ENCODE measurements at places on chromosomes 5 and 9. TPM values are rescaled to one million over a fixed set of nuclear protein-coding genes. Genes with fewer than 3 reads are reported as not detected.

The SPINK5 gene
- not detected for total RNA-seq

The ESM1 gene
- 1.8 TPM for total RNA-seq

The ANKDD1B gene
- 0.51 TPM for total RNA-seq

The TMEM245 gene
- 48.2 TPM for total RNA-seq

The KIF27 gene
- 4.8 TPM for total RNA-seq

The DOCK2 gene
- total RNA-seq = 3.6 TPM

The SPRY4 gene
- 4.5 TPM for total RNA-seq

- DNase-seq = no peak
These were observed 135.0 kb upstream of the SMIM23 start for GRCh38 chr5:171650597-171650996.

DNA sequence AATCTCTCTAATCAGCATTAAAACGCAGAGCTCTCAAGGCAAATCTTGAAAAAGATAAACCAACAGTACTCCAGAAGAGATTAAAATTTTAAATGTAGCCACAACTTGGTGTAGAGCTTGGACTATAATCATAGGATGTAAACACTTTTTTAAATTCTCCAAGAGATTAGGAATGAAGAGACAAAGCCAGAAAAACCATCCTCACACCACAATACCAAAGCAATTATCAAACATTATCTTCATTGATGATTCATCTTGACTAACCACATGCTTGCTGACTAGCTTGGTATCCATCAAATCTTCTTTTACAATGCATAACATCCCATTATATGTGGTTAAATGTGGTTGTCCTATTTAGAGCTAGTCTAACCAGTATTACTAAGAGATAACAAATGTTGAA lies 815.1 kb downstream of the TLE1 start:
- DNase-seq = peak; percentile 94

DNA sequence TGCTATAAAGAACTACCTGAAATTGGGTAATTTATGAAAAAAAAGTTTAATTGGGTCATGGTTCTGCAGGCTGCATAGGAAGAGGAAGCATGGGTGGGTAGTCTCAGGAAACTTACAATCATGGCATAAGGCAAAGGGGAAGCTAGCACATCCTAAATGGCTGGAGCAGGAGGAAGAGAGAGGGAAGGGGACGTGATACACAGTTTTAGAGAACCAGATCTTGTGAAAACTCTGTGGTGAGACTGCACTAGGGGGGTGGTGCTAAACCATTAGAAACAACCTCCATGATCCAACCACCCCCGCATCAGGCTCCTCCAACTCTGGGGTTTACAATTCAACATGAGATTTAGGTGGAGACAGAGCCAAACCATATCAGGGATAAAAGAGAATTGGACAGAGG lies 624.2 kb downstream of the PRR16 start:
- DNase-seq = no peak

DNA sequence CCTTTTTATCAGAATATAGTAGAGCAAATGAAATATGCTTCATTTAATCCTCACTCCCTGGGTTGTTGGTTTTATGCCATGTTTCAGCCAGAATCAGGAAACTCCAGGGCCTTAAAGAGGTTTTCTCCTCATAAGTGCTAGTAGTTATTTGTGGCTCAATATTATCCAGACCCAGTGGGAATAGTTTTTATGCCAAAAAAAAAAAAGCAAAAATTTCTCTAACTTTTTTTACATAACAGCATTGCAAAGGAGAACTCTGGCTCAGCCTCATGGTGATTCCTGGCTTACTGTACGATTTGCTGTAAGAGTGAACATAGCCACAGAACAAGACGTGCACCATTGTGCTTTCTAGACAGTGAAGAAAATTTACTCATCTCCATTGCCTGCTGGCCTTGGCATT lies 232.5 kb downstream of the PJA2 start:
- no peak for DNase-seq

- DNase-seq = peak; percentile 62
These were observed 72.5 kb upstream of the SLC1A1 start for GRCh38 chr9:4417578-4418325.

- no peak for DNase-seq
These were observed 585.2 kb downstream of the EFNA5 start for GRCh38 chr5:107085572-107085971.

DNA sequence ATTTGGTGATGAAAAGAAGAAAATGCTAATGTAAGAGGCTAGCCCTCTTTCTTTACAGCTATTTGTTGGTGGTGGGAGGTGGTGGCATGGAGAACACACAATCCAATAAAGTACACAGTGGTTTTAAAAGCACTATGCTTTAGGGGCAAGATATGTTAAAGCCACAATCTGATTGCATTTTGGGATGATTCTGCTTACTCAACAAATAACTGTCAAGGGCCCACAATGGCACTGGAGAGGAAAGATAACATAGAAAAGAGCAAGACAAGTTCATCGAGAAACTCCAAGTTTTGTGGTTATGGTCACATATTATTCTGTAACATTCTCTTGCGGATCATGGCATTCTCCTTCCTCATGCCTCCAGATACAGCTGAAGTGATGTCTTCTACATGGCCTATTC lies 38.8 kb downstream of the OTP start:
- no peak for DNase-seq

DNA sequence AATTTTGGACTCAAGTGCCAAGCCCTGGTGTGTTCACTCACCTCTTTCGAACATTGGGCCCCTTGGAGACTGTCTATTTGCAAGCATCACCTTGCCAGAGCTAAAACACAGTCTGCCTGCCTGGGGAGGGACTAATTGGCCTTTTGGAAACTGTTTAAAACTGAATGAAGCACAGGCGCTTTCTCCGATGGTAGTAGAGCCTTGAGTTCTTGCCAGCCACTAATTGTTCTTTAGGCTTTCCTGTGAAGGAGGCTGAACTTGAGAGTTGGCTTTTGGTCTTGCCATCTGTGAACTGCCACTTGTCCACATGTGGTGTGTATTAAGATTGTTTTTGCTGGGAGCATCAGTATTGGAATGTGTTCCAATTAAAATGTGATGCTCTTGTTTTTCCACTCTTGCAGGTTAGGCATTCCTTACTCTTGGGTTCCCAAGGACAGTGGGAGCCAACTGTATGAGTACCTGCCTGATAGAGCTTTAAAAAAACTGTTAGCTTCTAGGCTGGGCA lies 26.0 kb downstream of the GARNL3 start:
- DNase-seq = no peak

DNA sequence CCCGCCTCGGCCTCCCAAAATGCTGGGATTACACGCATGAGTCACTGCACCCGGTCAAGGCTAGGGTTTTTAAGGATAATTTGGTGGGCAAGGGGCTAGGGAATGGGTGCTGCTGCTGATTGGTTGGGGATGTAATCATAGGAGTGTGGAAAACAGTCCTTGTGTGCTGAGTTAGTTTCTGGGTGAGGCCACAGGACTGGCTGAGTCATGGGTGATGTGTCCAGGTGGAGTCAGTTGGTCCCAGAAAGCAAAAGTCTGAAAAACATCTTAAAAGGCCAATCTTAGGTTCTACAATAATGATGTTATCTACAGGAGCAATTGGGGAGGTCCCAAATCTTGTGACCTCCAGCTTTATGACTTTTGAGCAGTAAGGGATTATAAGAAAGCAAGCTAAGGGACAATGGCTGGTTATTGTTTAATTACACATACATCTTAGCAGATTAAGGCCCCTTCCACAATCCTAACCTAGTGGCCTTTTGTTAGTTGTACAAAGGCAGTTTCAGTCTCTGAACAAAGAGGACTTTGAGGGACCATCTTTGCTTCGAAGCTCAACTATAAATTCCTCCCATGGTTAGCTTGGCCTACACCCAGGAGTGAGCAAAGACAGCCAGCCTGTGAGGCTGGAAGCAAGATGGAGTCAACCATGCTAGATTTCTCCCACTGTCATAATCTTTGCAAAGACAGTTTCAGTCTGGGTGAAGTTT lies 5.5 kb upstream of the AOPEP start:
- no peak for DNase-seq

DNA sequence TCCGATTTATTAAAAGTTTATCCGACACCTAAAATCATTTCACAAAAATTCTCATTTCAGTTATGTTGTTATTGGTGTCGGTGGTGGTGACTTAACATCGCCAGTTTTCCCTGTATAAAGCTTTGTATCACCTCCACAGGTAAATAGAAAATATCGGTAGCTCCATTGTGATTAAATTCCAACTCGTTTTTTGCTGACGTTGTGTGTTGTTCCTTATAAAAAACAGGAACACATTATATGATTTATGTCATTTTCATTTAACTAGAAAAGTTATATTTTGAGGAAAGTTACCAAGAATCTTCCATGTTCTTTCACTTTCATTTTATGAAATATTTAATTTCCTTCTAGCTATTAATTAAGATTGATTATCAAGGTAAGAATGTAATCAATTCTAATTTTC lies 635.9 kb downstream of the CDH18 start:
- no peak for DNase-seq

DNA sequence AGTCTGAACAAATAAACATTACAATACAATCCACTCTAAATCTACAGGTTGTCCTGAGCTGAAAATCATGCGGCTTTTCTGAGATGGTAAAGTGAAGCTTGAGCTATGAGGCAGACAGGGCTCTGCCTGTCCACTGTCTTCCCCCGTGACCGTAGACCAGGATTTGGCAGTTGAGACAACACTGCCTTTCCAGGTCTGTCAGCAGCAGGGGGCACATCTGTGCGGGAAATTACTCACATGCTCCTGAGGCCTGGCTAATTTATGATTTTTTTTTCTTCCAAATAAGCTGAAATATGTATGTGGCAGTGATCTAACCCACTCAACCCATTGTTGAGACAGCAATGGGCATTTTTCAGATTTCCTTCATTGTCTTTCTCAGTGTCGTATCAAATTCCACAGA lies 307.9 kb downstream of the FBXL7 start:
- peak; percentile 23 for DNase-seq

DNA sequence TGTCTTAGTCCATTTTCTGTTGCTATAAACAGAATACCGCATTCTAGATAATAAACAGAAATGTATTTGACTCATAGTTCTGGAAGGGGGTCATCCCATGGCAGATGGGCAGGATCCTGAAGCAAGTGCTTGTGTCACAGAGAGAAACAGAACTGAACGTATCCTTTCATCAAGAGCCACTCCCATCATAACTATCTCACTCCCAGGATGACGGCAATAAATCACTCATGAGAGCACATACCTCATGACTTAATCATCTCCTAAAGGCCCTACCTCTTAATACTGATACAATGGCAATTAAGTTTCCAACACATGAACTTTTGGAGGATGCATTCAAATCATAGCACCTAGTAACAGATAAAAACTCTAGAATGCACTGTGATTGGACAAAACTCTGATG lies 142.9 kb downstream of the CAMK4 start:
- no peak for DNase-seq

DNA sequence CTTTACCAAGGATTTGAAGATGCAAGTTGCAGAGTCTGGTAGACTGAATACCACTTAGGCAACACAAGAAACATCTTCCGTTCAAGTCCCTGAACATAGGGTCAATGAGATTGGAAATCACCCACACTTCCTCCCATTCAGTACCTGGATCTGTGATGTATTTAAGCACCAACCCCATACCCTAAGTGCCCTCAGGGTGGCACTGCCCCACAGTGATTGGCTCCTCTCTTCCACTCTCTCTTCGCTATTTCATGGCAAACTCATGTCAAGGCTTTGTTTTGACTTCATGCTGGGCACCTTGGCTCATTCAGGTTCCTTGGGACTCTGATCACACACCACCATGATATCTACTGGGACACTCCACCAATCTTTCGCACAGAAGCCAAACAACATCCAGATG lies 53.7 kb downstream of the GGTA1 start:
- DNase-seq = no peak

- no peak for DNase-seq
These were observed 22.3 kb upstream of the SYNPO start for GRCh38 chr5:150618163-150618562.

GRCh38 chr5:55966284-55966683 lies 28.5 kb downstream of the IL6ST start:
- DNase-seq = no peak

- no peak for DNase-seq
These were observed 716 bp upstream of the OTULIN start for GRCh38 chr5:14663734-14664269.

DNA sequence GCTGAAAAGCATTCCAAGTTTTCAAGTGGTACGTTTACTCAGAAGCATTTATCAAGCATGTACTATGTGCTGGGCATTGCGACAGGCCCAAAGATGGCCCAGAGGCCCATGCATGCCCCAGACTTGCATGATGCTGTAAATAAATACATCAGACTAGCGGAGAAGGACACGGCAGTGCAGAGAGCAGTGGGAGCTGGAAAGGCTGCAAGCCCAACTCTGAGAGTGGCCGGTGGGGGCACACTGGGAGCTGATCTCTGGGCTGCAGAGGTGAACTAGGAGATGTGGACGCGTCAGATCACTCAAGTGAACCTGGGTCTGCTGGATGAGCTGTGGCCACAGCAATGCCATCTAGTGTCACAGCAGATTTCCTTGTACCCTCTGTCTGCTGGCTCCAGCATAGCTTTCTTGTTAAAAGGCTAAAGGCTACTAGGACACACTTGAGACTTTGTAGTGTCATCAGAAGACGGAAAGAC lies 246.9 kb downstream of the FANCC start:
- DNase-seq = no peak

- no peak for DNase-seq
These were observed 328.4 kb downstream of the PRR16 start for GRCh38 chr5:120792477-120792876.

GRCh38 chr5:123718238-123718637 lies 206.3 kb downstream of the CSNK1G3 start:
- DNase-seq = no peak

GRCh38 chr5:122436615-122437014 lies 124.6 kb downstream of the SNCAIP start:
- DNase-seq = no peak

DNA sequence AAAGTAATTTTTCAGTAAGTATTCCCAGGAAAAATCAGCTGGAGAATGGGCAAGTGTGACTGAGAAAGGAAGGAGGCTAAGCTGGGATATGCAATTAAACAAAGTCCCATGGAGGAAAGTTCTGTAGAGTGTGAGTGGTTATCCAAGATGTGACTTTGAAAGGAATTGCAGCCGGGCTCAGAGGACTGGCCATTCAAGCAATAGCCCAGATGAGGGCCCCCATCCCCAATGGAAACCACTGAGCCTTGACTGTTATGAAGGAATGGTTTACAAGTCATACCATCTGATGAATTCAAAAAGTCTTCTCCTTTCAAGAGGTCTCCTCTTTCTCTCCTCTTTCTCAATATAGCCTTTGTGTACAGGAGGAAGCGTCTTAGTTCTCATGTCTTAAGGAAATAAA lies 6.5 kb downstream of the LVRN start:
- DNase-seq = no peak

DNA sequence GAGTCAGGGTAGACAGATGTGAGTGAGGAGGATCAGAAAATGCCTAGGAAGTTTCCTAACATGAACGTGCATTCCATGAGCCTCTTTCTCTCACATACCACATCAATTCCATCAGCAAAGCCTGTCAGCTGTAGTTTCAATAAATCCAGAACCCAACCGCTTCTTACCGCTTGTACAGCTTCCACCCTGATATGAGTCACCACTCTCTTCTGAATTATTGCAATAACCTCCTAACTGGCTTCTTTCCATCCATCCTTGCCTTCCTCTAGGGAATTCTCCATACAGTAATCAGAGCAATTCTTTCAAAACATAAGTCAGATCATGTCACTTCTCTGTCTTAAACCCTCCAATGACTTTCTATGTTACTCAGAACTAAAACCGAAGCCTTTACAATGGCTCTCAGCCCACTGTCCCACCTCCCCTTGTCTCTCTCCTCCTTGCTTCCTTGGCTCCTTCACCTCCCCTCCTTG lies 8.1 kb upstream of the RAD23B start:
- DNase-seq = peak; percentile 99

Measured in fibroblast of lung (primary cell).